Activated CD8-positive, alpha-beta memory T cell treated with anti-CD3 and anti-CD28 coated beads for 36 hours (primary cell): ENCODE measurements at places on chromosomes 5 and 9. TPM values are rescaled to one million over a fixed set of nuclear protein-coding genes. Genes with fewer than 3 reads are reported as not detected.

The HTR1A gene
- total RNA-seq: not detected

The ORM2 gene
- total RNA-seq: not detected

The NMUR2 gene
- not detected for total RNA-seq

The CTXN3 gene
- not detected for total RNA-seq

The TRPM3 gene
- not detected for total RNA-seq

The SUSD3 gene
- total RNA-seq: 15.4 TPM

The ENTPD8 gene
- total RNA-seq: not detected

The KIF24 gene
- 7.2 TPM for total RNA-seq
